Sciatic nerve (tissue), 2 donors: ENCODE measurements at places on chromosomes 12 and 14.
A peak's percentile ranks its signal among the peaks of the same experiment; 100 is the strongest.

GRCh38 chr14:104424406-104425072, 155.0 kb upstream of the C14orf180 start:
- peak; percentile 55 for DNase-seq

- no peak for DNase-seq
Observed at GRCh38 chr12:40261937-40262336, 37.1 kb downstream of the LRRK2 start.

DNA sequence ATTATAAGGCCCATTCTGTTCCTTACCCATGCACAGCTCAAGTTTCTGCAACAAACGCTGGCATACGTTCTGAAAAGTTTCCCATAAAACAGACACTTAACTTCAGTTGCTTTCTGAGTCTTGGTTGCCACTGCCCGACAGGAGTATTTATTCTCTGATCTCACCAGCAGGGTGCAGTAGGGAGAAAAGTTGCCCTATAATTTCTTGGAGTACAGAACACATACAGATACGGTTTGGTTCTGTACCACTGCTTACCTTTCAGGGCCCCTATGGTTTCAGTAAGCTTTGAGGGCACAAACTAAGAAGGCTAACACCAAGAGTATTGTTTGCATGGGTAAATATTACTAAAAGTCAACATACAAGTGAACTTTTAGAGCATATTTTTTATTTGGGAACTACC, 77.9 kb downstream of the SPATA7 start:
- DNase-seq, result no peak

DNA sequence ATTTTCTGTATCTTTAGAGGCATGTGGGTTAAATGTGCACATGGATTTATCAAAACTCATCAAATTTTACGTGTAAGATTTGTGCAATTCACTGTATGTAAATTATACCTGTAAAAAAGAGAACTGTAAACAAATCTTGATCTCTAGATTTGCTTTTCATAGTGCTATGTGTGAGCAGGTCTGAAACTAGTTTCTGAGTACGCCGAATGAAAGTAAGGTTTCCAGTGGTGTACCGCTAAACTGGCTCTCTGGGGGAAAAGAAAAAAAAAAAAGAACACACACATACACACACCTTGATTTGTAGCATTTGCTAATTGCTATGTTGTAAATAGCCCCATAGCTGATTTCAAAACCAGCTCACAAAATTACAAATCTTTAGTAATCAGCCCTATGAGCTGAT, 8.6 kb upstream of the SLC41A2 start:
- DNase-seq, result no peak

- DNase-seq, result no peak
Observed at GRCh38 chr14:87008965-87009364, 984.0 kb downstream of the GALC start.

DNA sequence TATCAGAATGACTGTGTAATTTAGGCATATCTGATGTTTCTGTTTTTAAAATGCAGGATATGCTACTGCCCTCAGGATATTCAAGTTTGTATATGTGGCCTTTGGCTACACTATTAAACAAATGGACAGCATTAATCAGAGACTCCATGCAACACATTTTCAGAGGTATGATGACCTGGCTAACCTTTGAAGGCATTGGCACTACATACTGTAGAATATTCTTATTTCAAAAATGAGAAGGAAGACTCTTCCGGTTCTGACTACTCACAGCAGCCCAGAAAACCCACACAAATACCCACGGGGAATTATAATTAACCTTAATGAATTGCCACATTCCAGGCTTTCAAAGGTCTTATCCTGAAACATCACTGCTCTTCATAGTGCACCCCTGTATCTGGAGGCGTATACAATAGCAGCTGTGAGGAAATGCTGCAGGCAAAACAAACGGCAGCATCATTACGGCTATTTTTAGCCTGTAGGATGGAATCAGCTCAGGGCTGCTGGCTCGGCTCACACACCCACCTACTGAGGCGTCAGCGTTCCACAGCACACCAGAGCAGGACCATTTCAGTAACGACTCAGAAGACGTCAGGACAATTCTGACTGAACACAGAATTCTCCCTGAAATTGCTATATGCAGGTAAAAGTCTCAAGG, 648.5 kb downstream of the RPS29 start:
- DNase-seq, result no peak

DNA sequence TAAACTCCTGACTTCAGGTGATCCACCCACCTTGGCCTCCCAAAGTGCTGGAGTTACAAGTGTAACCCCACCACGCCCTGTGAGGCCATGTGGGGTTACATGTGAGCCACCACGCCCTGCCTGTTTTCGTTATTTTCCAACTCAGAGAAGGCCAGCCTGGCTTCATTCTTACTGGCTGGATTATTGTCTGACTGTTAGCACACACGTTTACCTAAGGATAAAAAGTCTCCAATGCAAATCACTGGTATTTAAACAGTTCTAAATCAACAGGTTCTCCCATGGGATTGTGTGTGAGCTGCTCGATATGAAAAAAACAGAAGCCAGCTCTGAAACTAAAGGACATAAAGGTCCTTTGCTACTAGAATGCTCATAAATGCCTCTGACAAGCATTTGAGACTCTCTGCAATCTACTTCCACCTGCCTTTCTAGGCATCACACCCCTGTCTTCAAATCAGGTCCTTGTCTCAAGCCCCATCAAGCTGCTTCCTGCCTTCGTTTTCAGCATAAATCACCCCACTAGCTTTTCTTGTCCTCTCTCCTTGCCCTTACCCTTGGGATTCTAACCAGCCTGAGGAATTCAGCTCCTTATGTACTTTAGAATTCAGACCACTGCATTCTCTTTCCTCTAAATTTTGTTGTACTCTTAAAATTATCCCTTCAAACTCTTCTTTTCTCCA, 265.0 kb downstream of the DUSP6 start:
- DNase-seq, result no peak

GRCh38 chr14:61749867-61750266, 12.4 kb upstream of the SNAPC1 start:
- no peak for DNase-seq

GRCh38 chr12:116220756-116221155, 56.7 kb downstream of the MED13L start:
- DNase-seq, result no peak

DNA sequence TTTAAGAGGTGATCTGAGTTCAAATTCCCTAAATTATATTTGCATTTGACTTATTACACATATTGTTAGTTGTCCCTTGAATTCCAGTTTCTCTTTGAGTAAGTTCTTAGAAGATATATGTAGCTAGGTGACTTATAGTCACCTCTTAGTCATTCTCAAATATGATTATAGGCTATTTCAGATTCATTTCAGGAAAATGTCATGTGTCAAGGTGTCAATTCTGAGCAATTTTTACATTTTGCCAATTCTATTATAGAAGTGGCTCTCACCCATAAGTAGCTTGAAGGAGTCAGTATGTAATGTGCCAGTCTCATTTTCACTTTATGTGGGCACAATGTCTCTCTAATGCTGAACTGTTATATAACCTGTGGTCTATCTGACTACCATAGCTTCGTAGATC, 623.4 kb downstream of the DIO2 start:
- no peak for DNase-seq
